ENCODE measurements at places on chromosomes 6 and 20. TPM values are rescaled to one million over a fixed set of nuclear protein-coding genes. Genes with fewer than 3 reads are reported as not detected.

Gene GLP1R
- 0.10 TPM for total RNA-seq

Gene MMUT
- total RNA-seq = 24.9 TPM

Gene CARMIL1
- 17.9 TPM for total RNA-seq

Gene GSTA2
- total RNA-seq = not detected

Gene SEC63
- 51.6 TPM for total RNA-seq

Gene RPS21
- total RNA-seq = 742 TPM

Gene TUBB1
- total RNA-seq = 3.3 TPM

Gene SPDEF
- total RNA-seq = 0.89 TPM

Gene TBC1D32
- 37.8 TPM for total RNA-seq

Gene DEFB129
- total RNA-seq = not detected

Gene MUCL3
- total RNA-seq = not detected

Gene MTO1
- total RNA-seq = 22.3 TPM

Gene ADGRB3
- 3.3 TPM for total RNA-seq

Gene RWDD2A
- 2.9 TPM for total RNA-seq

Gene PROKR2
- total RNA-seq = not detected

Gene OXT
- total RNA-seq = not detected

Gene CNPY3
- total RNA-seq = 18.1 TPM

Gene TRIM15
- total RNA-seq = 1.4 TPM

Gene PLN
- 7.7 TPM for total RNA-seq

Gene NPBWR2
- not detected for total RNA-seq

Gene CST4
- not detected for total RNA-seq

Gene HSPA1A
- total RNA-seq = 213 TPM

Gene ZC2HC1B
- not detected for total RNA-seq

Gene SLC35A1
- total RNA-seq = 16.6 TPM

Gene LTB
- 1.6 TPM for total RNA-seq

Gene PRRC2A
- total RNA-seq = 49.6 TPM

Gene LGSN
- total RNA-seq = not detected

Gene NKAIN4
- 3.7 TPM for total RNA-seq

Gene CALHM4
- 0.79 TPM for total RNA-seq

Gene STK4
- 28.3 TPM for total RNA-seq

Gene CDH4
- total RNA-seq = 0.10 TPM

Gene SEL1L2
- not detected for total RNA-seq

Gene DEFB124
- total RNA-seq = not detected

Gene HLA-B
- 155 TPM for total RNA-seq

Gene FOXQ1
- total RNA-seq = 2.2 TPM

Gene CST7
- 9.4 TPM for total RNA-seq

Gene HAO1
- not detected for total RNA-seq

Gene KIAA0408
- total RNA-seq = 25.9 TPM

Gene TRIM31
- not detected for total RNA-seq

Gene GPR31
- total RNA-seq = not detected

Gene RBPJL
- not detected for total RNA-seq

All from skin of body (tissue), 3 donors.